ENCODE measurements at places on chromosomes 5 and 9.

DNA sequence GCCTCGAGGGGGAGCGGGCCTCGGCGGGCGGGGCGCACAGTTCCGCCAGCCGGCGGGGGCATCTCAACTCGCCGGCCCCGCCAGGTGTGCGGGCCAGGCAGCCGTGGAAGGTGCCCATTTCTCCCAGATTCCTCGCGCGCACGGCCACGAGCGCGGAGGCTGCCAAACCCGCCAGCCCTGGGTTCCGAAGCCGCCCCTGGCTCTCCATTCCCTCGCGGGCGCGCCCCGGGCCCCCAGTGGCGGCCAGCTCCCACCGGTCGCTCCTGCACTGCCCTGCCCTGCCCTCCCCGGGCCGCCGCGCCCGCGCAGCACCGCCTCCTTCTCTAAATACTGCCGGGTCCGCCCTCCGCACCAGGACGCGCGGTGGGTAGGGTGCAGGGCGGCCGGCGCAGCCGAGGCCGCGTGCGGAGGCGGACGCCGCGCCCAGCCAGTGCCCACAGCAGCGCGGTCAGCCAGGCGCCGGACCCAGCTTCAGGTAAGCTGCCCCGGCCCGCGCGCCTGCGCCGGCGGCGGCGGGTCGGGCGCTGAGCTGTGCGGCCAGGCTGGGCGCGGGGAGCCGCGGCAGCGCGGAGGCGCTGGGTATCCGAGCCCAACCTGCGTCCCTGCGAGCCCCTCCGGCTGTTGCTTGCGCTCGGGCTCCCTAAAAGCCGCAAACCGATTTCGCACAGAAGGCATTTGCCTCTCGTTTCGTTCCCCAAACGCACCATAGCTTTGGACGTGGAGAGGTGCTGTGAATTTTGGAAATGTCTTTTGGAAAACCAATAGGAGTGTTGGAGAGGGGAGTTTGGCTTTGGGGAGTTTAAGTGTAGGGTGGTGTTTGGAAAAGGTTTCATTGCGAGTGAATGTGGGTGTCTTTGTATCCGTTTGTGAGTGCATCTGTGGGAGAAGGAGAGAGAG, at the start of gene TMEM171:
TSS of gene TMEM171 (plus strand) at position 354 of the 897 bp plus-strand sequence. CDS start 2,799 bp downstream, outside the sequence.
- DNase-seq = peak; percentile 68

DNA sequence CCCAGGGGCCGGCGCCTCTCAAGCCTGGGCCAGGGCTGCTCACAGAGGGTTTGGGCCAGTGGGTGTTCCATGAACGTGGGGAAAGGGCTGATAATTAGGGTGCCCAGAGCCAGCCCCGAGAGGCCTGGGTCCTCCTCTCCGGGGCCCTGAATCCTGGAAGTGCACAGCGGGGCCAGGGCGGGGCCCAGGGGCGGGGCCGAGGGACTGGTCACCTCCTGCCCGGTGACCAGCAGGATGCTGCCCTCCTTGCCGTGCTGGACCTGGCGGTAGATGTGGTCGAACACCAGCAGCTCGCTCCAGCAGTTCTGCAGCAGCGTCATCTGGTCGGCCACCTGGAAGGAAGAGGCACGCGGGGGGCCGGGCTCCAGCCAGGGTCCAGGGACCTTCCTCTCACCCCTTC, 14.4 kb downstream of the NR5A1 start:
- DNase-seq = no peak

- DNase-seq = no peak
Observed at GRCh38 chr9:118624608-118625007, 744.6 kb downstream of the BRINP1 start.

GRCh38 chr5:124823380-124823779, 76.9 kb upstream of the ZNF608 start:
- DNase-seq = no peak

DNA sequence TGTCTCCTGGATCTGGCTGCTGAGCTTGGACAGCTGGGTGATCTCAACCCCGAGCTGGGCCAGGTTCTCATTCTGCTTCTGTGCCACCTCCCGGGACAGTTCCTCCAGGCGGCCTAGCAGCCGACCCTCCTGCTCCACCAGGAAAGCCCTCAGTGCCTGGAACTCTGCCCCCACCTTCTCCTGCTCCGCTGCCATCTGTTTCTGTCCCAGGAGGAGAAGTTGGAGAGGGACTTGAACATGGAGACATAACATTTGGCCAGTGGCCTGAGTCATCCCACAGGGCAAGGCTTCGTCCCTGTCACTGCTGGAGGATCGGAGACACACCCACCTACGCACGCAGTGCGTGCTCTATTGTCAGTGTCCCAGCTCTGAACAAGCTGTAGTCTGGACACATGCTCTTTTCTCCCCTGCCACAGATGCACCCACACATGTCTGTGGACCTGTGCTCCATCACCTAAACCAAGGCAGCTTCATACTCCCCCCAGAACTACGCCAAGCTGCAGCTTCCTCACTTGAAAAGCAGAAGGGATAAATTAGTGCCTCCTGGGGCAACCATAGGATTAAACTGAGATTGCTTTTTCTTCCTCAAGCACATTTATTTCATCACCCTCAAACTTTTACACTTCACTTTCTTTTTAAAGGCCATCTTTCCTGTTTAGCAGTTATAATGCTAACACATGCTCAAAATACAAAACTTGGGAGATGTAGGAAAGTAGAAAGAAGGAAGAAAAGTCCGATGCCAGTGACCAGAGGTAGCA, 4.9 kb downstream of the TRIM7 start:
- DNase-seq = no peak

DNA sequence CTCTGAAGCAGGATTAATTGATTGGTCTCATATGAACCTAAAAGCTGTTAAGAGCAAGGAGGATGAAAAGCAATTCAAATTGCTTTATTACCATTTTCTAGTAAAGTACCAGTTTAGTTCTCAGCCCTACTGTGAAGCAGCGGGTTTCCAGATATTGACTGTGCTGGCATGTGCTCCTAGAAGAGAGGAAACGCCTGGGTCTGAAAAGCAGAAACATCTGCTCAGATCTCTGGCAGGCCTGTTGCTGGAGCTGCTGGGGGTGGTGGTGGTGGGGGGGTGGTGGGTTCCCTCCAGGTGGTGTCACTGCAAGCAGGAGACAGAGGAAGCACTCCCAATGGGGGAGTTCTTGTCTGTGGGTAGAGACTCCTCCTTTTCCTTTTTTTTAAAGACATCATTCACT, 105.5 kb upstream of the ZNF462 start:
- DNase-seq = no peak

GRCh38 chr5:68173007-68173406, 42.5 kb upstream of the PIK3R1 start:
- DNase-seq = no peak

All from right cardiac atrium (tissue), 5 donors.